ENCODE measurements at places on chromosomes 2 and 18.
A peak's percentile ranks its signal among the peaks of the same experiment; 100 is the strongest.

DNA sequence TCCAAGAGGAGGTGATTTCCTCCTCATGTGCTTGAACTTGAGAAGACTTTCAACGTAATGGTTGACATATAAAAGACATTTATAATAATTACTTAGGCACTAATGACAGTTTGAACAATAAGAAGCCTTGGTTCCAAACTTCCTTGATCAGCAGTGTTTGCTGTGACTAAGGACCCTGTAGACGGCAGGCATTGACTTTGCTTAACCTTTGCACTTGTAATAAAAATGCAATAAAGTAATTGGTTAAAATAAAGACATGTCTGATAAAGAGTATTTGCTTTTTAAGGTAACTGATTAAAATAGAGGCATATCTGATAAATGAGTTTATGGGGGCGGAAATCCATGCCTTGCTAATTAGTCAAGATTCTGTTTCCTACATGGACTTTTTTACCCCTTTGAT lies 82.2 kb upstream of the ST8SIA3 start:
- no peak for DNase-seq

DNA sequence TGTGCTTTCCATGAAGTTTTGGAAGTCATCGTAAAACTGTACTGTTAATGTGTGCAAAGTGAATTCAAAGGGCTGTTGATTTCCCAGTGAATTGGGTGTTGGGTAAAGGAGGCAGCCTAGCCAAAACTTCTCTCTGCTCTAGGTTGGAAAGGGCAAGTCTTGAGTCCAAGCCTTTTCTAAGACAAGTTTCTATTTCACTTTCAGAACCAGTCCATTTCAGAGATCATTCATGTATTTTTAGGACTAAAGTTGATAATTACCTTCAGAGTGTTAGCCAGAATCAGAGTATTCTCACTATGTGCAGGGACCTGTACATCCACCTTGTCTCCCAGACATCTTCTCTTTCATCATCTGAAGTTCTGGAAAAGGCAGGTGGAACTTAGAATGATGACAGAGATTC lies 636.1 kb upstream of the KLHL29 start:
- DNase-seq: no peak

DNA sequence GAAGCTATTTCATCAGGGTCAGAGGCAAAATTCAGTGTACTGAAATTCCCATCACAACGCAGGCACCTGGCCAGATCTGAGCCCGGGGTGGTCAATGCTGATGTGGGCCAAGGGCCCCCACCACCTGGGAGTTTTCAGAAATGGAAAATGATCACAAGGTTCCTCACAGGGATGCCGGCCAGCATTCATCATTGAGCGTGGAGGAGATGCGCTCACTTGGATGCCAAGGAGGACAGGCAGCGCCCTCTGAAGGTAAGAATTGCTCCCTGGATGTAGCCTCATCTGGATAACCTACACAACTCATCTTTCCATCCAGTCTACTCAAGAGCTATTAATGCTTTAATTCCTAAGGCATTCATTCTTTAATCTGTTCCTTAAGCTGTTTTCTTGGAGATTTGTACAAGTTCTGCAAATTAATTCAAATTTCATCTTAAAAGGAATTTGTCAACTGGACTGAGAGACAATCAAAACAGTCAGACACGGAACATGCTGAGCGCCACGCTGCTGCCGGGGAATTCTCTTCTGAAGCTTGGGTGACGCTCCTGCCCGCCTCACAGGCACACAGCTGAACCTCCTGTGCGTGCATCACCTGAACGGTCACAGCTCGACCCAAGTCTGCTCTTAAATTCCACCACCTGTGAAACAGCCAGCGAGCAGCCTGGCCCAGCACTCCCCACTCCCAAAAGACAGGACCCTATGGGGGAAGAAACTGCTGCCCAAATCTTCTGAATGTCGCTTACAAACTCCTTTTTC lies 206.7 kb downstream of the HDAC4 start:
- DNase-seq: no peak

DNA sequence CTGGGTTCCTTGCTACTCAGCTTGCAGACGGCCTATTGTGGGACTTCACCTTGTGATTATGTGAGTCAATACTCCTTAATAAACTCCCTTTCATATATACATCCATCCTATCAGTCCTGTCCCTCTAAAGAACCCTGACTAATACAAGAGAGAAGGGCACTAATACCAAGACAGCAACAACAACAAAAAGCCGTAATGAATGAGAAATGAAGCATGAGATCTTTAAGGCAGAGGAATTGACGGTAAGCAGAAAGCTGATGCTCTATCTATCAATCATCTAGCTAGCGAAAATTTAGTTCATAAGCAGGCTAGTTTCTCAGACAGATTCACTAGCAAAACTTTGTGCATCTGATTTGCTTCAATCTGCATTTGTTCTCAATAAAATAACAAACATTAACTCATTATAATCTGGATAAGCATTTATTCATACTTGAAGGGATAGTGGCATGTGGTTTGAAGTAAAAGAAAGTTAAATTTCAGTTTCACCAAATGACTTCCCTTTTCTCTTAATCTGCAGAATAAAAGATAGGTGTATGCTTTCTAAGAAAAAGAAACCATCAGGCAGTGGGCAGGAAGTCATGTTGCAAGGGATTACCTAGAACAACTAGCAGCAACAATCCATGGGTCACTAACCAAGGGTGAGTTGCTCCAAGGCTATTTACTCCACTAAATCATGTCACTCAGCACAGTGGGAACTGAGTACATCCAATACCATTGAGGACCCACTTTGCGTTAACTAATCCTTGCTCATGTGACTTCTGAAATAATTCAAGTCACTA lies 376.5 kb downstream of the TMEM182 start:
- no peak for DNase-seq

DNA sequence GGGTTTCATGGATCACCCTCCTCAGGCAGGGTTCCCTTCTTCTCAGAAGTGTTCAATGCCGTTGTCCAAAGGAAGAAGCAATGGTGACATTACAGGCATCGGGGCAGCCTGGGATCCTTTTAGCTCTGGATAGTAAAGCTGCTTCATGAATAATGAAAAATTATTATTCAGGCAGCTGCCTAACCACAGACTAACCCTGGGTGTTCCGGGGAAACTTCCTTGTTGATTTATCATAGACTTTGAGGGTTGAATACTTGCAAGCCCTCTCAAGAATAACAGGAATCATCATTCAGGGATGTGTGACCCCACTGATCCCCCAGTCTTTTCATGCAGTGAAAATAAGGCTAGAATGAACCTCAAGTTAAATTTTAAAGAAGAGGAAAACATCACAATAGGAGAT lies 419.4 kb downstream of the MEIS1 start:
- no peak for DNase-seq

DNA sequence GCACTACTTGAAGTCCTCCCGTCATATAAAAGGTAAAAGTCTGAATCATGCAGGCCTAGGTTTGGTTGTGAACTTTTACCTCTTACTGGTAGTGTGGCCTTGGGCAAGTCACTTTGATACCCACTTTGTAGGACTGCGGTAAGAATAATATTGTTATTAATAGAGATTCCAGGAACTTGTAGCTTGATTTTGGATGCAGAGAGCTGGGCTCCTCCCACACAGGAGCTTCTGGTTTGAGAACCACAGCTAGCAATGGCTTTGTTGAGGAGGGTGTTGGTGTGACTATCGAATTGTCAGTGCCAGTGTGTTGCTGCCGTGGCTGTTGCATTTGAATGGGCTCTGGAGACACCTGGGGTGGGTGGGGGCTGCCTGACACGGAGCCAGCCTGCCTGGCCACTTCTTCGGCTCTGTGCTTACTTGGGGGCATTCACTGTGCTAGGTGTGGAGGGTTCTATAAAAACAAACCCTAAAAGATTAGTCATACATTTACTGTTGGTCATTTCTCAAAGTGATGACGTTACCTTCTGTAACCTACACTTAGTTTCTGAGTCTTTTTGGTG lies 38.5 kb downstream of the ASAP2 start:
- DNase-seq: peak; percentile 12

- DNase-seq: no peak
These were observed 549.8 kb upstream of the NRXN1 start for GRCh38 chr2:51581636-51582267.

DNA sequence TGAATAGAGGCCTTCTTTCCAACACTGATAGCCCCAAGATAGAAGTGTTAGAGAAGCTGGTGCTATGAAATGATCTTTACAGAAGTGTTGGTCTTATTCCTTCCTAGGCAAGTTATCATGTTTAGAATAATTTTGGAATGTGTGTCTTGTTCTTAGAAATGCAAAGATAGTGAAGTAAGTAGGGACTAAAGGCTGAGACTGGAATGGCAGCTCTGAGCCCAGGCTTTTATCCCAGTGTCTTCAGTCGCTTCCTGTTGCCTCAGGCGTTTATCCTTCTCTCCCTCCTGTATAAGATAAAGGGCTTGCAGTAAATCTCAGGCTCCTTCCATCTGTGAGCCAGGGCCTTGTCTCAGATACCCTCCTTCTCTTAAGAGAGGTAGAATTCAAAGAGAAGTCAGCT lies 218.1 kb downstream of the TPGS2 start:
- no peak for DNase-seq

DNA sequence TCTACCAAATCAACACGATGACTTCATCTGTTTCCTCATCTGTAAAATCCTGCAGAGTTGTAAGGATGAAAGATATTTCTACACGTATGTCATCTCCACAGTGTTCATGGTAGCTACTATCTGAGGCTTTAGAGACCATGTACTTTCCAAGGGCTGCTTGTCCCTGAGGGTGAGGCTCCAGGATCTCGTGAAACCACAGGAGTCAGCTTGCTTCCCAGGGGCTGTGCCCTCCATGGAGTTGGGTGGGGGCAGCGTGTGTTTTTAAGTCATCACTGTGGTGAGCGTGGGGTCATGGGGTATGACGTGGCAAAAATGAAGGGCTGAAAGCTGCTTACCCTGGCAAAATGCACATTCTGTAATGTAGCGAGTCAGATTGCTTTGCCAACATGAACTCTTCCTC lies 81.6 kb downstream of the ASAP2 start:
- no peak for DNase-seq

GRCh38 chr18:50790948-50791347 lies 28.9 kb downstream of the MRO start:
- no peak for DNase-seq

GRCh38 chr2:45264227-45265225 lies 255.3 kb upstream of the SIX2 start:
- DNase-seq: peak; percentile 20

DNA sequence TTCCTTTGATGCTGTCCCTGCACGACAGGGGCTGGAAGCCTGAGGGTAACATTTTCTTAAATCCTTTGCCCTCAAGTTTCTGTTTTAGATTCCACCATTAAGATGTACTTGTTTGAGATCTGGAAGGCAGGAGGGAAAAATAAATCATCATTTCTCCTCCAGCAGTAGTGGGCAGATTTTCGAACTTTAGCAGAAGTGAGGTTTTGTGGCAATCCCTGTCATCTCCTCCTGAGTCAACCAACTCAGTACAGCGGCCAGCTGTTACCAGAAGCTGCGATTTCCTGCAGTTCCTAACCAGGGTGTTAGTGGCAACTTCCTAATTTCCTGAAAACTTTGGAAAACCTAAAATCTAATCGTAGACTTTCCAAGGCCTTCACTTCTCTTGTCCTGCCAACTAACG lies 517.2 kb upstream of the ACVR2A start:
- DNase-seq: no peak

DNA sequence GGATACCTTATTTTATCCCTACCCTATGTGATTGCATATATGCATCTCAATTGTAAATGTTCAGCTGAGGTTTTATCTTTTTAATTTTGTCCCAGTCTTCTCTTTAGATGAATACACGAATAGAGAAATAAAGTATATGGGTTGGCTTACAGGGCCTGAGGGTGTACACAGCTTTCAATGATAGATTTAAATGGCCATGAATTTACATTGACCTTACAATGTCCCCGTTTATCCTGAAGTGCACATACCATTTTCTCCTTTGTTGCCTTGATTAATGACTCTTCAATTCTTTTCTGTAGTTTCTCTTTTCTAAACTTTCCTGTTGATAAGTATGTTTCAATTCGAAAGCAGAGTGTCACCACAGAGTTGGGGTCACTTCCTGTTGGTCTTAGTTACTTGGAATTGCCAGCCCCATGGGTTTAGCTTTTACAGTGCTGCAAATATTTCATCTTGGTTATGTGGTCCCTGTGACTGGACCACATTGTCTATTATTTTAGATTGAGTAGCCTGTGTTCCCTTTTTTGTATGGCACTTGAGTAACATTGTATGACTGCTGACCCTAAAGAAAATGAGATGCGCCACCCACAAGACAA lies 1616.3 kb upstream of the ACVR2A start:
- DNase-seq: no peak

- DNase-seq: no peak
These were observed 1002.5 kb downstream of the CBLN2 start for GRCh38 chr18:71541643-71542042.

GRCh38 chr2:106932644-106933043 lies 46.7 kb upstream of the ST6GAL2 start:
- no peak for DNase-seq

DNA sequence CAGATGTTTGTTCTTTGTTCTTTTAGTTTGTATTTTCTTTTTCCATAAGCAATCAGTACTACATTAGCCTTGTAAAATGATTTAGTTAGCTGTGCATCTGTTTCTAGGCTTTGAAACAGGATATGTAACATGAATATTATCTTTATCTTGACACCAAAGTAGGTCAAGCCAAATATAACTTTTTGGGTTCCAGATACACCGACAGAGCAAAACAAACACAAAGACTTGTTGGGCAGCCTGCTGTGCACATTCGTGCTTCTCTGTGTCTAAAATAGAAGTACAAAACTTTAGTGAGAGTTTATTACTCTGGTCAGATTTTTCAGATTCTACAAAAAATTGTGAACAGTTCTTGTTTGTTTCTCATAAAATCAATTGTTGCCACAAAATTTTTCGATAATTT lies 1059.3 kb upstream of the GYPC start:
- no peak for DNase-seq

GRCh38 chr2:46207591-46207990 lies 89.6 kb upstream of the EPAS1 start:
- DNase-seq: no peak

GRCh38 chr18:63000839-63001238 lies 285.5 kb downstream of the PHLPP1 start:
- DNase-seq: no peak

DNA sequence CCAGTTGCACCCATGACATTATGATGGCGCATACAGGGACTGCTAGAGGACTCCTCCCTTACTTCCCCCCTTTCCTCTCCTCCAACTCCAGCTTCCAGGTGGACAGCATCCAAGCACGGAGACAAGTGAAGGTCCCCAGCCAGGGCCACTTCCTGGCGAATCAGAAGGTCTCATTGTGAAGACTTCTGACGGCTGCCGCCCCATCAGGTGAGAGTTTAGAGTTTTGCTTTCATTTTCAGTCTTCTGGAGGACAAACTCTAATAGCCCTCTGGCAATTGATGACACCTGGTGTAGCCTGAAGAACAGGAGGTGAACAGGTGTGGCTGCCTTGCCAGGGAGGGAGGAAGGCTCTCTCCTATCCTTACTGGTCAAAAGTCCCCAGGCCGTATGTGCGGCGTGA lies 77.3 kb upstream of the KCNH7 start:
- DNase-seq: no peak

Data from activated CD8-positive, alpha-beta T cell treated with anti-CD3 and anti-CD28 coated beads for 36 hours (primary cell).